ENCODE measurements at places on chromosomes 2 and 18. TPM values are rescaled to one million over a fixed set of nuclear protein-coding genes. Genes with fewer than 3 reads are reported as not detected.
A peak's percentile ranks its signal among the peaks of the same experiment; 100 is the strongest.

DNA sequence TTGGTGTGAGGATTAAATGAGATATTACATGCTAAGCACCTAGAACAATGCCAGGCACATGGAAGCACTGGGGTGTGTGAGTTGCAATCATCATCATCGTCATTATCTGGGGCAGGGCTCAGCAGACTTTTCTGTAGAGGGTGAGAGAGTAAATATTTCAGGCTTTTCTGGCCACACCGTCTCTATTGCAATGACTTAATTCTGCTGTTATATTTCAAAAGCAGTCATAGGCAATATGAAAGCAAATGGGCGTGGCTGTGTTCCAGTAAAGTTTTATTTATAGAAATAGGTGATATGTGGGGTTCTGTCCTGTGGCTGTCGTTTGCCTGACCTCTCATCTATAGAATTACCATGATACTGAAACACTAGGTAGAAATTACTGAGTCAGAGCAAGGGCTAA lies 60.6 kb downstream of the IL1R2 start:
- peak; percentile 64 for ATAC-seq
- peaks cover 19% of the 10 kb centered on the region for H3K4me1 ChIP-seq
- no peak overlapping the region for H3K4me3 ChIP-seq
- no peaks in the 10 kb centered on the region for H3K27me3 ChIP-seq
- peak overlapping the region; percentile 21 for H3K27ac ChIP-seq

DNA sequence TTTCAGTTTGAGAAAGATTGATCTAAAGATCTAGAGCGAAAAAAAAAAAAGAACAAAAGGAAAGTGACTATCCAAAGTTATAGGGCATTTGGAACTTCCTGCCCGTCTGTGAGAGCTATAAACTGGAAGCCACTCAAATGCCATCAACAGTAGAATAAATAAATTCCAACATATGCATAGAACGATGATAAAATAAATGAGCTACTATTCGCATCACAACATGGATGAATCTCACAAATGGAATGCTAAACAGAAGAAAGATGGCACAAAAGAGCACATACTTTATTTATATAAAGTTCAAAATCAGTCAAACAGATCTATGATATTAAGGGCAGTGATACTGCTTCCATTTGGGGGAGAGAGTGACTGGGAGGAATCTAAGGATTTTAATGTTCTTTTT lies 128.8 kb downstream of the TTC32 start:
- H3K27ac ChIP-seq: no peak overlapping the region
- H3K4me1 ChIP-seq: no peaks in the 10 kb centered on the region
- H3K27me3 ChIP-seq: no peaks in the 10 kb centered on the region
- no peaks in the 10 kb centered on the region for H3K36me3 ChIP-seq
- H3K4me3 ChIP-seq: no peak overlapping the region

DNA sequence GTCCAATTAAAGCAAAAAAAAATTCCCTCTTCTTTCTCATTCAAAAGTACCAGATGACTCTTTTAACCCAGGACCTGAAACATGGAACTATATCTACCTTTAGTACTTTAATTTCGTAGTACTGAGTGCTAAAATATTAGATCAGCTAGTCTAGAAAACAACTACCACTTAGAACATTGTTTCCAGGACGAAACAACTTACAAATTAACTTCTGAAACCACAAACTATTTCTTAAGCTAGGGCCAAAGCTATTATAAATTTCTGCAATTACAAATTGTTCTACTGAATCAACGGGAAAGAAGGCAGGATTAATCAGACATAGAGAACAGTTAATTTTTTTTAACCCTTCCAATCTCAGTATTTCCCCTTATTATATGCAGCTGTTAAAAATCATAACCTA lies 39.9 kb downstream of the DARS1 start:
- peaks cover 33% of the 10 kb centered on the region for H3K4me1 ChIP-seq
- no peaks in the 10 kb centered on the region for H3K27me3 ChIP-seq
- ATAC-seq: no peak
- peak overlapping the region; percentile 36 for H3K27ac ChIP-seq

GRCh38 chr2:127790694-127791529 lies 20.1 kb downstream of the WDR33 start:
- peaks cover 15% of the 10 kb centered on the region for H3K4me1 ChIP-seq
- peaks cover 43% of the 10 kb centered on the region for H3K36me3 ChIP-seq
- H3K4me3 ChIP-seq: no peak overlapping the region
- no peak overlapping the region for H3K27ac ChIP-seq
- peak; percentile 37 for ATAC-seq
- no peaks in the 10 kb centered on the region for H3K27me3 ChIP-seq

APCDD1 gene
- not detected for total RNA-seq

TOGARAM2 gene
- total RNA-seq: 3.0 TPM

LONRF2 gene
- total RNA-seq: 0.16 TPM

CRYGD gene
- total RNA-seq: not detected
